Daoy (cell line): ENCODE measurements at places on chromosomes 7 and 10.

GRCh38 chr10:33217854-33218253 lies 116.6 kb downstream of the NRP1 start:
- peak; percentile 44 for DNase-seq

- DNase-seq = no peak
These were observed 580.3 kb downstream of the DNAJB6 start for GRCh38 chr7:157916946-157917640.

DNA sequence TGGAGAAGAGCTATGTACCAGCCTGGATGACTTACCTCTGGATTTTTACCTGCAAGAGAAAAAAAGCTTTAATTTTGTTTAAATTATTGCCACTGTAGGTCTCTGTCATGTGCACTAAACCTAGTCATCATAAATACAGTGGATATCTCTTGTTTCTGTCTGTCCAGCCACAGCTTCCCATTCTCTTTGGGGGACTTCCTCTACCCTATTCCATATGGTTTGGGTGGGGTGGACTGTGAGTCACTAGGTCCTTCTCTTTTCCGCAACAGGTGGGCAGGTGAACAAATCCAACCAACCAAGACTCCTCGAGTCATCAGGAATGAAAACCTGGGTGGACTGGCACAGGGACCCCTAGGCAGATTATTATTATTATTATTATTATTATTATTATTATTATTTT lies 87.3 kb upstream of the CYTH3 start:
- no peak for DNase-seq

GRCh38 chr10:123421461-123421860 lies 244.7 kb upstream of the GPR26 start:
- no peak for DNase-seq

DNA sequence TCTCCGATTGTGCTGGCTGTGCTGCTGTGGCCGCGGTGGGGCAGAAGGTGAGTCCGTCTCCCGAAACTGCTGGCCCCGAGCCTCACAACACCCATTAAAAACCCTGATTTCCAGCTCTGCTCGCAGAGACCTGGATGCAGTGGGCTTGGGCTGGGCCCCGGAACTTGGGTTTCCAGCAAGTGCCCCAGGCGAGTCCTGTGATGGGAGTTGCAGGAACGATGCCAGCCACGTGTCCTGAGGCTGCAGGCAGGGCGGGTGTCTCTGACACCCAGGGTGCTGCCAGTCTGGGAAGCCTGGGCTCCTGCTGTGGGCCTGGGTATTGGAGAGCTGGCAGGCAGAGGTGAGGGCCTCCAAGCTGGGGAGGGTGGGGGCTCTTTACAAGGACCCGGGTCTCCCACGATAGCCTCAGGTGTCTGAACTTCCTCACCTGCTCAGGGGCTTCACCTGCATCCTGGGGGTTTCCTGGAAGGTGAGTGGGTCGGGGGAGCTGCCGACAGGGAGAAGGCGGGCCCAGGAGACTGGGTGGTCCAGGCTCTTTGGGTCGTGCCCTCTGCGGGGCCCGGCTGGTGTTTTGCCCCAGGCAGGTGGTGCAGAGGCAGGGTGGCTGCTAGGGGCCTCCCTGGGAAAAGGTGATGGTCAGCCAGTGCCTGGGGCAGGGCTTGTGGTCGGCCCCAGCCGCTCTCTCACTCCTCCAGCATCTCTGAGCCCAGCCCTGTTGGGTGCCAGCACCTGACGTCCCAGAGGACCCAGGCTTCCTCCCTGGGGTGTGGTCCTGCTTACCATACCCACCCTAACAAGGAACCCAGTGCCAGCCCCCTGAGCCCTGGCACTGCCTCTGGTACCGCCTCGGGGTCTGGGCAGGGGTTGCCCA lies 180.3 kb downstream of the DNAJB6 start:
- DNase-seq = no peak

GRCh38 chr7:50594136-50594535 lies 28.9 kb upstream of the DDC start:
- no peak for DNase-seq

DNA sequence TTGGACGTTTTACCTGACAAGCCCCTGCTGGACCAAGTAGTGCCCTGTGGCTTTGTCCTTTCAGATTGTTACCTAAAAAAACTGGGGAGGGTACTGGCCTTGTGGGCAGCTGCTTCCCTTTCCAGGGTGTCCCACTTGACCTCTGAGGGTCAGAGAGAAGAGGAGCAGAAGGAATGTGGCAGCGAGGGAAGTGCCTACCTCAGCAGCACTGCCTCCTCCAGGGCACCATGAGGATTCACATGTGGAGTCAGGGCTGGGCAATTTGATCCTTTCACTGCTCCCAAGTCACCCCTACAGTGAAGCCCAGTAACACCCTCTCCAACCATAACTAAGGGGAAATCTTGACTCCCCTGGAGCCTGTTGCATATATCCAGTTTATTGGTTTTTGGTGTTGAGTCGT lies 64.6 kb downstream of the ITGB1 start:
- DNase-seq = peak; percentile 19

DNA sequence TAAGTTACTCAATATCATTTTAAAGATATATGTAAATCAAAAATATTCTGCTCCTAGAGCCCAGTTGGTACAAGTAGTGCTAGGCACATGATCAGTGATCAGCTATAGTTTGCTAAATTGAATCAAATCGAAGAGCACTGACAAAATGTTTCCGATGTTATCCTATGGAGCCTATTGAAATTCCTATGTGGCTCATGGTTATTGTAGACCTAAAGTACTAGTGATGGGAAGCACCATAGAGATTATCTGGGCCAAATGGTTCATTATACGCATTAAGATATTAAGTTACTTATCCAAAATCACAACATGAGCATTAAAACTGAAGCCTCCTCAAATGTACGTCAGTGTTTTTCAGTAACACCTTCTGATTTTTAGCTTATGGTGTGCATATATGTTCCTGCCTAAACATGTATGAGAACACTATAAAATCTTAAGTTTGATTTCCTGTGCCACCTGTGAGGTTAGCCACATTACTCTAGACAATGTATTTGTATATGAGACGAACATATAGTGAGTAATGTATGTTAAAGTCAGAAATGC lies 103.2 kb downstream of the IQUB start:
- DNase-seq = no peak
